ENCODE measurements at places on chromosomes 6 and 20.

GRCh38 chr6:30819297-30819917, 64.9 kb upstream of the DDR1 start:
- DNase-seq: peak; percentile 40

- DNase-seq: no peak
These were observed 86.5 kb downstream of the CD164 start for GRCh38 chr6:109295774-109296156.

GRCh38 chr6:135183002-135183531, 2.0 kb downstream of the MYB start:
- DNase-seq: no peak

DNA sequence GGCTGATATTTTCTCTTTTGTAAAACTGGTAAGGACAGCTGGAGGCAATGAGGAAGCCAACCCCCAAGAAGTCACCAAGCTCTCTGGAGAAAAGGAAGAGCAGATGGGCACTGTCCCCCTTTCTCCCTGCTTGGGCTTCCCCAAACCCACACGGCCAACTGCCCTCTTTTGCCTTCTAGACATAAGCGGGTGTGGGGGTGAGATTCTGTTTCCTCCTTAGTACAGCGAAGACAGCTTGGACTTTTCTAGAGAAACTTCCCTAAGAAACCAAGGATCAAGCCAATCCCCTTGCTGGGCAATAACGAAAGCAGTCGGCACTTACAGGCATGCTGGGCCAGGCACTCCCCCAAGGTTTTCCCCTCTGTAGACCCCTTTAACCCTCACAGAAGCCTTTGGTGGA, 110.3 kb downstream of the CDC5L start:
- DNase-seq: no peak

- peak; percentile 45 for DNase-seq
These were observed 59.6 kb downstream of the DOK5 start for GRCh38 chr20:54535033-54535432.

GRCh38 chr6:109055771-109056235, 38.8 kb downstream of the SESN1 start:
- peak; percentile 78 for DNase-seq

DNA sequence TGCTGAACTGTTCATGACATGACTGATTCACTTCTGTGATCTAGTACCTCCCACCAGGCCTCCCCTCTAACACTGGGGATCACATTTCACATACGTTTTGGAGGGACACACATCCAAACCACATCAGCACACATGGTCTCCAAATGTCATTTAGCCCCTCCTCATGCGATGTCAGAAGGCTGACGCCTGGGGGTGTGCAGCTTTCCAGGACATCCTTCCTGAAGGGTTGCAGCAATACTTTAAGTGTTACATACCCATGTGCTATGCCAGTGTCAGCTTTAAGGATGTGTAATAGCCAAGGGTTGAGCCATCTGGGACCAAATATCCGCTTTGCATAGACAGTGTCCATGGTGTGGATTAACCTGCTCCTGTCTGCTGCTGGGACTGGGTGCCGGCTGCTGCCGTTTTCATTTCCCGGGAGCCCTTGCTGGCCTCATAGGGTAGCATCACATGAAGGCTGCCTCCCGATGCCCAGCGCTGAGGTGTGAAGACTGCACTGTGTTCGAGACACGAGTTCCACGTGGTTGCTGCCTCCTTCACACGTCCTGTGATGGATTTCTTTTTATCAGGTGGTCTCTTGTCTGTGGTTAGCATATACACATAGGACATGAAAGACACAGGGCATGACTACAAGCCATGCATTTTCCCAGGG, 219.0 kb downstream of the THBS2 start:
- DNase-seq: peak; percentile 95

DNA sequence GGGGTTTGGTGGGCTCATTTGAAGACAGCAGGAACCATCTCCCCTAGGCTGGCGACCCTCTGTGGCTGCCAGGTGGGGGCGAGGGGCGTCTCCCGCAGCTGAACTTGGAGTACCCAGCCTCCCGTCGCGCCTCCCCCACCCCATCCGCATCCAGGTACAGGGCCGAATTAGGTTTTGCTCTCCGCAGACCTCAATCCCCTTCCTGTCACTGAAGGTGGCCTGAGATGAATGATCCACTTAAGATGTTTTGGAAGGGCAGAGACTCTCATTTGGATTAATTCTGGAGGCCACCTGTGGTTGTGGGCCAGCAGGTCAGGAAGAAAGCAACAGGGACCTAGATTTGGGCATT, 493 bp downstream of the CD83 start:
- DNase-seq: no peak

DNA sequence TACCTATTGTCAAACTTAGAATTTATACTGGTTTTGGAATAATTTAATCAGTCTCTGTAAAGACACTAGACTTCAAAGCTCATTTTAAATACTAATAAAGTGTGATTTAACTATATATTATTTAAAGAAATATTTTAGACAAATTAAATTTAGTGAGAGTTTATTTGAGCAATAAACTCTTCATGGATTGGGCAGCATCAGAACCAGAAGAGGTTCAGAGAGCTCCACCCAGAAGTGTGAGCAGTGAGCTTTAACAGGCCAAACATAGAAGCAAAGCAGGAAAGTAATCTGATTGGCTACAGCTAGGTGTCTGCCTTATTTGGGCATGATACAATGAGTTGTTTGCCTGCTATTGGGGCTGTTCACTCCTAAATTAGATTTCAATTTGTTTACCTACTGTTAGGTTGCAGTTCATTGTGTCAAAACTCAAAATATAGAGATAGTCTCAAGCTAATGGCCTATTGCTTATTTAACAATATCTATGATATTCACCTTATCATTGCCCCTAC, 355.1 kb upstream of the RNF217 start:
- no peak for DNase-seq

DNA sequence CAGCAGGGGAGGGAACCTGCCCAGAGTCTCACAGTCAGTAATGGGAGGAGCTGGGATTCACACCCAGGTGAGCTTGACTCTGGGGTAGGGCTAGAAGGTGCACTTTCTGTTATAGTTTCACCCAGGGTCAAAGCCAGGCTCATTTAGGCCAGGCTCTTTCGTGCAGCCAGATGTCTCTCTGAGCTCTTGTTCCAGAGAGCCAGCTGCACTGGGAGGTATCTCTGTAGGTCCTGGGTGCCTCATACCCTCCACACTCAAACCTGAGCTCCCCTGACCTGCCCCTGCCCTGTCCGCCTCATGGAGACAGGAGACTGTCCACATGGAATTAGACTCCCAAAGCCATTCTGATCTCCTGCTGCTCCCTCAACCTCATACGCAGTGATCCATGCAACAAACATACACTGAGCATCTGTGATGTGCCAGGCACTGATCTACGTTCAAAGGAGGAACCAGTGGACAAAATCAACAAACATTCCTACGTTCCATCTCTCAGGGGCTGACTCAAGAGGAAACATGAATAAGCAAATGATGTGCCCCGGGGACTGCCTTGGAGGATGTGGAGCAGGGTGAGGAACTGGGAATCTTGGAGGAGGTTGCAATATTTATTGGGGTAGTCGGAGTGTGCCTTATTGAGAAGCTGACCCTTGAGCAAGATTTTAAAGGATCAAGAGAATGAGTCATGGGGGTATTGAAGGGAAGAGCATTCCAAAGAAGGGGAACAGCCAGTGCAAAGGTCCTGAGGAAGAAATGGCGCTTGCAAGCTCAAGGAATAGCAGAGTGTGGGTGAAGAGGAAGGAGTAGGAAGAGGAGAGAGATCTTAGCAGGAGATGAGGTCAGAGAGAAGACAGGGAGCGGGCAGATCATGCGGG, 71.3 kb upstream of the TOX2 start:
- DNase-seq: peak; percentile 87

GRCh38 chr6:71335544-71335943, 46.9 kb downstream of the OGFRL1 start:
- DNase-seq: no peak

- DNase-seq: peak; percentile 35
These were observed 896 bp upstream of the RNASET2 start for GRCh38 chr6:166957087-166957804.

GRCh38 chr6:162331911-162332310, 395.7 kb downstream of the PRKN start:
- no peak for DNase-seq

Measured in AG10803 (cell line).